ENCODE measurements at places on chromosomes 16 and 17.

GRCh38 chr17:3512505-3513171 is 36.8 kb downstream of the ASPA start:
- no peak for DNase-seq

GRCh38 chr16:77336637-77337036 is 98.2 kb downstream of the ADAMTS18 start:
- DNase-seq = no peak

DNA sequence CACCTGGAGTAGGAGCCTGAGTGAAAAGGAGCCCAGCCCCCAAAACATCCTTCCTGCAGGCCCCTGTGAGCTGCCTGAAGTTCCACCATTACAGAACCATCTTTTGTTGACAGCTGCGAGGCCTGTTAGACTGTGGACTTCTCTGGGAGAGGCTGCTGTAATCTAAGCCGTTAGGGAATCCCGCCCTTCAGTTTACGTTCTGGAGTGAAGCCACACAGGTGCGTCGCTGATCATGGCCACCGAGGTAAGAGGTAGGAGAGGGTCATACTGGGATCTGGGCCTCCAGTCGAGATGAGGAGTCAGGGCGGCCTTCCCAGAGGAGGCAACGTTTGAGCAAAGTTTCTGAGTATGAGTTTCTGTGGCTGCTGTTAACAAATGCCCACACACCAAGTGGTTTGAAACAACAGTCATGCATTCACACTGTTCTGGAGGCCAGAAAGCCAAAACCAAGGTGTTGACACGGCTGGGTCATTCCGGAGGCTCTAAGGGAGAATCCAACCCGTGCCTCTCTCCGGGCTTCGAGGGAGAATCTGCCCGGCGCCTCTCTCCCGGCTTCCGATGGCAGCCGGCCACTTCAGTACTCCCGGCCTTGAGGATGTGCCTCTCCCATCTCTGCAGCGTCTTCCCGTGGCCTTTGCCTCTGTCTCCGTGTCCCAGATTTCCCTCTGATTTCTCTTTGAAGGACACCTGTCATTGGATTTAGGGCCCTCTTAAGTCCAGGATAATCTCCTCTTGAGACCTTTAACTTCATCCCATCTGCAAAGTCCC is 26.6 kb upstream of the ATP2C2 start:
- DNase-seq = no peak

GRCh38 chr17:58371300-58371950 is 19.4 kb upstream of the SUPT4H1 start:
- peak; percentile 46 for DNase-seq

DNA sequence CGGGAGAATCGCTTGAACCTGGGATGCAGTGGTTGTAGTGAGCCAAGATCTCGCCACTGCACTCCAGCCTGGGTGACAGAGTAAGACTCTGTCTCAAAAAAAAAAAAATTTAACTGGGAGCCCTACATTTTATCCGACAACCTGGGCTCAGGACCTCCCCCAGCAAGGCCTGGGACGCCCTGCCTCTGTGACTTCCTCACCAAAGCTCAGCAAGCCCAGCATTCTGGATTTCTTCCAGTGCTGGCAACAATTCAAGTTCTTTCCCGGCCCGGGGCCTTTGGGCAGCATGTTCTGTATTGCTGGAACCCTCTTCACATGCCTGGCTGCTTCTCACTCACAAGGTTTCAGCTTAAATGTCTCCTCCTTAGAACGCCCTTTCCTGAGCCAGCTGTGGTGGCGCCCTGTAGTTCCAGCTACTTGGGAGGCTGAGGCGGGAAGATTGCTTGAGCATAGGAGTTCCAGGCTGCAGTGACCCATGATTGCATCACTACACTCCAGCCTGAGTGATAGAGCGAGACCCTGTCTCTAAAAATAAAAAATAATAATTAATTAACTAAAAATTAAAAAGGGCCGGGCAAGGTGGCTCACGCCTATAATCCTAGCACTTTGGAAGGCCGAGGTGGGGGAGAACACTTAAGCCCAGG is 15.9 kb upstream of the MEIOB start:
- no peak for DNase-seq

GRCh38 chr17:10992106-10992880 is 154.4 kb upstream of the PIRT start:
- no peak for DNase-seq

GRCh38 chr17:57914273-57915142 is 40.7 kb downstream of the CUEDC1 start:
- DNase-seq = no peak

- no peak for DNase-seq
Measured at GRCh38 chr16:87246269-87247065, 70.7 kb downstream of the C16orf95 start.

Data from cerebellar nuclear complex (tissue), 1 donor.